ENCODE measurements at places on chromosomes 11 and 22.

GRCh38 chr11:35387111-35387982 lies 32.0 kb downstream of the SLC1A2 start:
- DNase-seq: no peak

GRCh38 chr11:62613291-62613778 lies 278 bp downstream of the ROM1 start:
- no peak for DNase-seq

DNA sequence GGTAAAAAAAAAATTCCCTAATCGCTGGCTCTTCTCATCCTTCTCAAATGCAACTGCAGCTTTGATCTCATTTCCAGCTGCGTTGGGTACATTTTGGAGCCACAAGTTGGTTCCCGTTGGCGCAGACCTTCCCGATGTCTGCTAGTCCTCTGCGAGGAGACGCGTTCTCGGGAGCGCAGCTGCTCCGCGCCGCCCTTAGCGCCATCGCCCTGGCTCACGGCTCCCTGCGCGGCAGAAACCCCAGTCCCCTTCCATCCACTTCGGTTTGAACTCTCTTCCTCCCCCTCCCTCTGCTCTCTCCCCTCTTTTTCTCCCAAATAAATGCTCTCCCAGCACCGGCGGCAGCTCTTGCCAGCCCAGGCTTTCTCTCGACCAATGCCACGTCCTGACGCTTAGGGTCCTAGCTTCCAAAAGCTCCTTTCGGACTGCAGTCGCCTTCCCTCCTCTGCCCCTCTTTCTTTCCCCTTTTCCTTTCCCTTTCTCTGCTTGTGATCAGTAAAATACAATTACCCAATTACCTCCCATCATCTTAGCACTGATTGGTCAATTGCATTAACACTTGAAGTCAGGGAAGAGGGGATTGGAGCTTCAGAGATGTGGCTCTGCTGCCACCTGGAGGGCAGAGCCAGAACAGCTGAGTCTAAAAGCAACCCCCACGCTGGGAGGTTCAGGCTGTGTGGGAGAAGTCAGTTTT lies 1165.7 kb downstream of the LRRC4C start:
- DNase-seq: peak; percentile 33

DNA sequence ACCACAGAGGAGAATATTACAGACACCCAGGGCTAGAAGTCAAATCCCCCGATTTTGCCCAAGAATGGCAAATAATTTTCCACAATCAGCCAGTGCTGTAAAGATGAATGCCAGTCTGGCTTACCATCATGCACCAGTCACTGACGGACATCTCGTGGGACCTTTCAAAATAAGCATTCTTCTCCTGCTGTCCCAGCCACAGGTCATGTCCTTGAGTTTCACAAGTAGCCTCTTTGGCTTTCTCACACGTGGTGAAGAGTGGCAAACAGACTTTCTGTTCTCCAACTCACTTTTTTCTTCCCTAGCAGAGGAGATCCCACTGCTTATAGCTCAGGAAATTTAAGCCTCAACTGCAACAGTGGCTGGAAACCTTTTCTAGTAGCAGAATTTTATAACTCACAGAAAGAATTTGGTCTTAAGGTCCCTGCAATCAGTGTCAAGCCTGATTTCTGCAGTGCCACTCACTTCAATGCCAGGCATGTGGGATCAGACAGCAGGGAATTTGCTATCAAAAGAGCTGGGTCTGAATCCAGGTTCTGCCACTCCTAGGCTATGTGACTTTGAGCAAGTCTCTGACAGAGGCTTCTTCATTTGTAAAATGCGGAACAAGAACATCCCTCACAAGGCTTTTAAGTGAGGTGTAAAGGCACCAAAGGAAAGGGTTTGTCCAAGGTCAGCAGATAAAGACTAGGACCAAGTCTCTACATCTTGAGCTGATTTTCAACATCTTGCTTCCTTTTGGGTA lies 3.6 kb downstream of the PIK3IP1 start:
- no peak for DNase-seq

DNA sequence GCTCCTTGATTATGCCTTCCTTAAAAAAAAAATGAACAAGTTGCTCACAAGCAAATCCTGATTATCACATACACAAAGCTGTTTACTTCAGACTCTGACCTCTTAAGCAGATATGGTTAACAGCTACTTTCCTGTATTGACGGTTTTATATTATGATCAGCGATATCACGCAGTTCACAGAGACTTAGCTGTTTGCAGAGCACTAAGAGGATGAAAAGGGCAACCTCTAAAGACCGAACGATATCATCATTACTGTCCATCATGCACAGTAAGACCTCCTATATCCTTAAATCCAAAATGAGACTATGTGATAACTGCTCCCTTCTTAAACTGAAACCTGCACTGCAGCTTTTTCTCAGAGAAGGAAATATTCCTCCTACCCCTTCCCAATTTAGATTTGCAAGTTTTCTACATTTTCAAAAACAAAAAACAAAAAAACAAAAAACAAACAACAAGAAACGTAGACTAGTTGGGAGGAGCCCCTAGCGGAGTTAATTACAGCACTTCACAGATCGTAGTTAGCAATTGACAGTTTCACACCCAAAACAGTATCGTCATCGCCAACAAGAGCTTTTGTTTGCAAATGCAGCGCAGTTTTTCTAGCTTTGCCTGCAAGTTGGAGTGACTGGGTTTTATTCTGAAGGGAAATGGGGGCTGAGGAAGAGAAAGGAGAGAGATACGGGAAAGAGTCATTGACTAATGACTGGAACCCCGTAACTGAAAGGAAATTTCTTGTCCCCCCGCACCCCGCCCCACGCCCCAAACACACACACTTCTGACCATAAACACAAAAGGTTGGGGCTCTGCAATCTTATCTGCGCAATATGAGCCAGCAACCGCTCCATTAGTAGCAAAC lies 1.2 kb downstream of the DDX6 start:
- no peak for DNase-seq

GRCh38 chr11:10436224-10436623 lies 18.8 kb upstream of the AMPD3 start:
- no peak for DNase-seq

- no peak for DNase-seq
Observed at GRCh38 chr11:78759071-78759470, 184.4 kb upstream of the NARS2 start.

GRCh38 chr22:46734830-46735453 lies 3.1 kb downstream of the CERK start:
- DNase-seq: no peak

DNA sequence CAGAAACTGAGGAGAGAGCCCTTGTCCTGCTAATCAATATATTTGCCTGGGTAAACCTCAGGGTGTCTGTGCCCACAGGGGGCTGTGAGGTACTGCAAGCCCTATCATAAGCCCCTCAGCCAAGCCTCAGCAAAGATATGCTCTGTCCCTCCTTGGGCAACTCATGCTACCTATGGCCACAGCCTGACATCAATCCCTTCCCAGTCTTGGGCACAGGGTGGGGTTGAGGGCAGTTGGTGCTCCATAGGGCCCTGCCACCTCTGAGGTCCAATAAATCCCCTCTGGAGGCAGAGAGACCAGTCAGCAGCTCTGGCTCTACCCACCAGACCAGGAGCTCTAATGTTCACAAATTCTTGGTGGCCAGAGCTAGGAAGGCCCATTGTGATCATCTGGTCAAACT lies 23.8 kb downstream of the TPBGL start:
- DNase-seq: no peak

- DNase-seq: no peak
Observed at GRCh38 chr11:61954851-61955421, 4.8 kb downstream of the BEST1 start.

DNA sequence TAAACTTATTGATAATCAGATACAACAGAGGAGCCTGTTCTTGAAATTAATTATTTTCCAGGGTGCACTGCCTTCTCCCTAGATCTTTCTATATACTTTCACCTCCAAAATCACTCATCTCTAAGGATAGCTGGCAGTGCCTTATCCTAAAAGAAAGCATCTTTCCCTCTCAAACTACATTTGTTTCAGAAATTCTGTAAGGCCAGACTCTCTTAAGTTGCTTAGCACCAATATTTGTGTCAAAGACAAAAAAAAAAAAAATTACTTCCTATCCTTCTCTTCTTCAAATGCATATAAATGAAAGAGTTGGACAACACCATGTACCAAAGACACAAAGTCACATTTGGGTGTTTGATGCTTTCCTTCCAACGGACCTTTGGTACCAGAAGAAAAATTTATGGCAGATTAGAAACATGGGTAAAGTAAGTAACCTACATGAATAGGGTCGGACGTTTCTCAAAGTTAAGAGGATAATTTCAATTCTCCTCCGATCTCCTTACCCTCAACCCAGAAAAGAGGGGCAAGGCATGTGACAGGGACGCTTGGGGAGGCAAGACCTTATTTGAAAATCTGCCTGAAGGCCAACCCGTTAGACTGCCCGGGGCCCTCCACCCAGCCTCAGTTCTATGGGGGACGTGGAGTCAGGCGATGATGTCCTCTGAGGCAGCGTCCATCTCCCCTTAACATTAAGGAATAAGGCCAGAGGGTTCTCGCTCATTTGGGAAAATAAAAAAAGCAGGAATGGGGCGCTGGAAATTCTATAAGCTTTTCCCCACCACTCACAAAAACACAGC lies 66.3 kb downstream of the ETS1 start:
- no peak for DNase-seq

GRCh38 chr22:41286639-41287091 lies 678 bp upstream of the RANGAP1 start:
- no peak for DNase-seq

DNA sequence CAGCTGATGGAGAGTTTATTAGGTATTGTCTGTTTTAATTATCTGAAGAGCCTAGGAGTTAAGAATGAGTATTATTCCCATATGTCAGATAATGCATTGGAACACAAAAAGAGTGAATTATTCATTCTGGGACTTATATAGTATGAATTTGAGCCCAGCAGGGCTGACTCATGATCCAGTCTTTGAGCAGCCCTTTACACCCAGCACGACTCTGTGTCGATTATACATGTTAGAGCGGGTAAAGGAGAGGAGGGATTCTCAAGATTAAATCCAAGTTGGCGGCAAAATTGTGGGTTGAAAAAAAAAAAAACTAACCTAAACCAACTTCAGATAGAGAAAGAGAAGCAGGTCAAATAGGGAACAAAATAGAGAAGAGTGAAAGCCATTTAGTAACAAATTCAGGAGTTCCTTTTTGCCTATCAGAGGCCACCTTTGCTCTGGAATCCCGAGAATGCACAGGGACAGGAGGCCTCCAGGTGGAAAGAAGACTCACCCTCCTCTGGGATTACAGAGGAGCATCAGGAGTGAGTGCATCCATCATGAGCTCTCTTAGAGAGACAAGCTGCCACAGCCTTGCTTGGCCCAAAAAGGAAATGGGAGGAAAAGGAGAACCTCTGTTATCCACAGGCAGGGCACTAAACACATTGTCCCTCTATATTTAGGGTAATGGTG lies 3.1 kb downstream of the MRGPRX1 start:
- DNase-seq: no peak

DNA sequence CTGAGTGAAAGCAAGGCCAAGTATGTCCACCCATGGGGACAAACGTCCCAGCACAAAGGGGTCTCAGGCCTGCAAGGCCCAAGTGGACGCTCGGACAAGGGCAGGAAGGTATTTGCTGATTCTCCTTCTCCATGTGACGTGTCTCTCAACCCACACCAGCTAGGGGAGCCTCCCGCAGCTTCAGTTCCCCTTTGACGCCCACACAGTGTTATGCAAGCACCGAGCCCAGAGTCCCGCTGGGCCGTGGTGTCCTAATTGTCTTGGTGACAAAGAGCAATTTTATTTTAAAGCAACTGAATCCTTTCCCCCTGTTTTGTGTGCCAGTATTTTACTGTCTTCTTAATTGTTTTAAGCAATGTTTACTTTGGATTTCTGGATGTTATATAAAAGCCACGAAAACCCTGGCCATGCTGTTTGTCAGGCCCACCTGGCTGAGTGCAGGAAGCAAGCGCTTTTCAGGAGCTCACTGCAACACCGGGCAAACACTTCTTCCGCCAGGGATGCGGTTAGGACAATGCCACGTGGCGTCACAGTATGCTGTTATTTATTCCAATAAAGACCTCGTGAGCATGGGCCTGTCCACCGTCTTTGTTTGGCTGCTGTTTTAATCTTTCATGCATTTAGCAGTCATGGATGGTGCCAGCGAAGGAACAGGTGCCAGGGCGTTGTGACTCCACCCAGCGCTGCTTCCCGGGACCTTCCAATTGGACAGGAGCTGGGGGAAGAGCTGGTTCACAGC lies 8.2 kb upstream of the PARVG start:
- no peak for DNase-seq

DNA sequence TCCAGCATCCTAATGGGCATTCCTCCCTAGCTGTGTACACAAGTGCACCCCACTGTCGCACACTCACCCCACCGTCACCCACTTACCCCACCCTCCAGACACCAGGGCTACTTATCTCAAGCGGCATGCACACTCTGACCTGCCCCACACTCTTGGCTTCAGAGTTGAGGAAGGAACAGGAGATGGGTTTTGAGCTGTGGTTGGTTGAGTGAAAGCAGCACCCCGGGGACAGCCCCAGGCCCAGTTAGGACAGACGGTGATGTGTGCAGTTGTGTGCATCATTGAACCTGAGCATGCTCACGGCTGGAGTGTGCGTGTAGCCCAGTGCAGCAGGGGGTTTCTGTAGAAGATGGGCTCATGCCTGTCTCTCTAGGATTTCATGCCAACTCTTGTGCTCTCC lies 32.5 kb downstream of the AHNAK start:
- no peak for DNase-seq

- DNase-seq: no peak
Observed at GRCh38 chr22:42299586-42300258, 29.3 kb upstream of the TCF20 start.

DNA sequence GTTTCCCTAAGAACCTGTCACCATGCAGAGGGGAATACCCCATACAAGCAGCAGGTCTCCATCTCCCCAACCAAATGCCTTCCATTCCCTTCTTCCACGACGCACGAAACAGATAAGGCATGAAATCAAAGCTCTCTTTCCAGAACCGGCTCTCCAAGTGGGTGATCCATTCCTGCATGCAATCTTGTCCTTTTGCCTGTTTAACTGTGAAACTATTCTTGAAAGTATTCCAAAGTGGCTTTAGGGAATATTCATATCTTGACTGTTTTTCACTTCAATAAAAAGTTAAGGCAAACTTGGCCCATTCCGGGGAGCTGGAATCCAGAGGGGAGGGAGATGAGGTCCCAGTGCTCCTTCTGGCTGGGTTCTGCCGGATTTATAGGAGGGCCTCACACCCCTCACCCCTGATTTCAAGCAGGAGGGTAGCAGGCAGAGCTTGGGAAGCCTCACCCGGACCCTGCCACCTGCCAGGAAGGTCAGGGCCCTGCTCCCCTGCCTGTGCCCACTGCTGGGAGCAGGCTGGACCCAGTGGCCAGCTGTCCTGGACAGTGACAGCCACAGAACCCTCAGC lies 60.9 kb downstream of the SCGB1A1 start:
- DNase-seq: no peak

All from NCI-H2171 (cell line).